ENCODE measurements at places on chromosomes 3 and 15.

DNA sequence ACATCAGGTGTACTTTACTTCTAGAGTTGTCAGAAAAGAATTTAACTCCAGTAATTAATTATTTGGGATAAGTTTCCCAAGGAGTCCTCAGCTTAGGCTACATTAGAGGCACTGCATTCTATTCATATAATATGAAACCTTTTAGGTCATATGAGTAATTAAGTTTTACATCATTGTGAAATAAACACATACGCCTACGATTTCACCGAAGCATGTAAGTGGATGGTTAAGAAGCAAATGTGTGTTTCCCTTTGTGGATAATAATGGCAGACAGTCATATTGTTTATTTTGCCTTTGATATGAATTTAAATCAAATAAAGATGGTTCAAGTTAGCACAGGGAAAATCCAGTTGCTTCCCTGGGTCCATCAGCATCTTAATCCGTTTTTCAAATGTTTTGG is 535.9 kb upstream of the ATP11B start:
- no peak for DNase-seq

DNA sequence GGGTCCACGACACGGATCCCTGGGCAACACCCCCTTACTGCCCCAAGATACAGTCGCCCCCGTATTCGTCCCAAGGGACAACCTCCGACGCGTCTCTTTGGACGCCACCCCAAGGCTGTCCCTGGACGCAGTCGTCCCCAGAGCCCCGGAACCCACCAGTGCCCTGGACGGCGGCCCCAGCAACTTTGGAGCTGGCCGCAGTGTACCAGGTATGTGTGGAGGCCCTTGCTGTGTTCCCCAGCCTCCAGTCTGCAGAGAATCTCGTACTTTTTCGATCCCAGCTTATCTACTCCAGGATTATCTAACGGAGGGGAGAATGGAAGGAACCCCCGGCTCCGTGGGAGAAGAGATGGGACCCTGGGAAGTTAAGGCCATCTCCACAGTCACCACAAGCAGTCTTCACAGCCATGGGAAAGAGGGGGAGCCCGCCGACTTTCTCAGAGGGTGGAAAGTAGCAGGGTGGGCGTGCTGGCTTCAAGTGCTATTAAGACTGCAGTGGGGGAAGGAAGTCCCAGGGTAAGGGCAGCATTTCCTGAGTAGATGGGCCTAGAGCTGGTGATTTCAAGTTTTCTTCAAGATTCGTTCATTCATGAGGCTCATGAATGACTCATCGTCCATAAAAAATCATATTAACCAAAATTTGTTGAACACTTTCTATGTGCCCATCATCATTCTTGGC is 1.1 kb downstream of the MESP2 start:
- DNase-seq, result no peak

DNA sequence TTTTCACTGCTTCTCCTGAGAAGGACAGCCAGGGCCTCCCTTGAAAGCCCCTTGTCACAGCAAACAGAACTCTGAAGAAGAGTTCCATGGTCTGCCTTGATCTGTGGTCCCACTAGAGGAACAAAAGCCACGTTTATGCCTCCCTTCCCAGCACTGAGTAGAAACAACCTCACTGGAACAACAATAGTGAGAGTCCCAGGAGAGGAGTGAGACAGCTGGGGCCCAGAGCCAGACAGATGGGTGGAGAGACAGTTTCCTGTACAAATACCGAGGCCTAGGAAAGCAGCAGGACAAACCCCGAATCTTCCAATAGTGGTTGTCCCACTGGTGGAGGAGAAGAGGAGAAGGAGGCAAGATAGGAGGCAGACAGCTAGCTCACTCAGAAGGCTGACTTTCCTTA is 106.1 kb downstream of the WDR76 start:
- no peak for DNase-seq

GRCh38 chr15:59491062-59491461 is 53.1 kb downstream of the FAM81A start:
- no peak for DNase-seq

DNA sequence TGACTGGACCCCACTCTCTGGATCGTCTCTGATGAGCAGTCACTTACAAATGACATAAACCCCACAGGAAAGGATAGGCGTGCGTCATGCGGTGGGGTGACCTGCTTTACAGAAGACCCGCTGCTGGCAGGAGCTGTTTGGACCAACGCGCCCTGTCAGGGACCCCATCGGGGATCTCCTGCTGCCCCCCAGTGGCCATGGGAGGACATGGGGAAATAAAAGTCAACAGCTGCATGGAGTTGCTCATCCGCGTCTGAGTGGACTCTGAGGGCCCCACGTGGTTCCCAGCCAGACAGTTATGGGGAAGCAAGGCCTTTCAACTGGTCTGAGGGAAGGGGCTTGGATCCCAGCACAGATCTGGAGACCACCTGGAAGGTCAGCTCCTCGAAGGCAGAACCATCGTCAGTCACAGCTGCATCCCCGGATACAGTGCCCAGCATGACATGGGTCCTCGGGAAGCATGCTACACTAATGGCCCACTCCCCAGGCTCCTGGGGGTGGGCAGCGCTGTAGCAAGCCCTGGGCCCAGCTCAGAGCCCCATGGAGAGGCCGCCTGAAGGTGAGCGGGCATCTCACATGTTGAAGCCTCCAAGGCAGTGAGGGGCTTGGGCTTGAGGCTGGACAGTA is 32.1 kb downstream of the PTH1R start:
- peak; percentile 88 for DNase-seq
